ENCODE measurements at places on chromosomes 2 and 18. TPM values are rescaled to one million over a fixed set of nuclear protein-coding genes. Genes with fewer than 3 reads are reported as not detected.

DNA sequence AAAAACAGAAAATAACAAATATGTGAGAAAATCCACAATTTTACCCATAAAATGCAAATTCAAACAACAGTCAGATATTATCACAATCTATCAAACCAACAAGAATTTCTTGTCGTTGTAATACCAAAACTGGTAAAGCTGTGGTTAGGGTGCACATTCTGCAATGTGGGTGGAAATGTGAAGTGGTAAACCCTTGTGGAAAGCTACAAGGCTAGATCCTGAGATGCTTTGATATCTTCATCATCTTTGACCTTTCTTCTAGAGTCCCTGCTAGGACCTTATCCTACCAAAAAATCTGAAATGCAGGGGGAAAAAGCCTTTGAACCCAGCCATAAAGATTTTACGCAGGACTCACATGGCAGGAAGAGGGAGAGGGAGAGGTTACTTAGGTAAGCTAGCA is 17.2 kb upstream of the ATG16L1 start:
- DNase-seq = no peak

The TRIM43 gene
- not detected for total RNA-seq

The PSTPIP2 gene
- total RNA-seq = 0.68 TPM

DNA sequence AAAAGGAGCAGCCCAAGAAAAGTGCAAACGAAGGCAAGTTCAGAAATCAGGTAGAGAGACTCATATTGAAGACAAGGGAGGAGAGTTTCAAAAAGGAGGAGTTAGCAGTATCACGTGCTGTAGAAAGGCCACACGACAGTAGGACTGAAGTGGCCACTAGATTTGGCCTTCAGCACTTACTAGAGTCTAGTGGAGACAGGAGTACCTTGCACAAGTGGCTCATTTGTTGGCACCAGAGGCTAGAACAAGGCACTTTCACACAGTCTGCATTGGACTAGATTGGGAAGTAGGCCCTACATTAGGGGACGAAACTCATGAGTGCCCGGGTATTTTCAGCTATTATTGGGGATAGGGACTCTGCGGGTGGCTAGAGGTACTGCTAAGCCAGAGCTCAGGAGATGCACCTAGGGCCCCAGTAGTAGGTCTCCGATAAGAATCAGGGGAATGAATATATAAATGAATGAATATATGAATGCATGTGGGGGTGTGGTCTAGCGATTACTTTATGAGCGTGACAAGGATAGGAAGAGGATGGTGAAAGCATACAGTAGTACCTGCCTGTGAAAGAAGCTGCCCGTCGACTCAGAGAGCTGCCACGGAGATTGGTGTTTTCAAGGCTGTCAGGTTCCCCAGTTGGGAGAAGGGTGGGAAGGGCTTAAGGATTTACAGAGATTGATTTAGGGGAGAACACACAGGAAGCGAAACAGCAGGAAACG is 1.4 kb upstream of the NCOA1 start:
- DNase-seq = no peak

The PLEK gene
- 0.17 TPM for total RNA-seq

GRCh38 chr2:214465363-214466146 is 54.7 kb downstream of the VWC2L start:
- DNase-seq = no peak

The GAREM2 gene
- 0.68 TPM for total RNA-seq

GRCh38 chr2:112493858-112494648 is 12.1 kb downstream of the TTL start:
- DNase-seq = peak; percentile 38

The DIPK1C gene
- not detected for total RNA-seq

DNA sequence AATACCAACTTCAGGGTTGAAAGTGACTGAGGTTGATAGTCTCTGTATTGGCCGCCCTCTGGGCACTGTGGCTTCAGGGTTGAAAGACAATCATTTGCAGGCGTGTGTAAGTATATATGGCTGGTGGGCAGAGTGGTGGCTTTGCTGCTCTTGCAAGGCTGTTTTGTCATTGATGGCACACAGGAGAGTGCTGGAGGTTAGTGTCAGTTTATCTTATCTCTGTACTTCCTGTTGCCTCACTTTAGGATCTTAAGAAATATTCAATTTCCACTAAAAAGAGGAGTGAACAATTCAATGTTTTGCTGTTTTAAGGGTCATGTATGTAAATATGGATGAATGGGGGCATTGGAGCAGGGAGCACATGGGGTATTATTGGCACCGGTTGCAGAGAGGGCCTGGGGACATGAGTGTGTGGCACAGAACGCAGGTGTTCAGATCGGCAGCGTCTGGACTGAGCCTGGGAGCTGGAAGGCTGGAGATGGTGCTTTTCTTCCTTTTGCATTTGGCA is 51.5 kb downstream of the NCK2 start:
- DNase-seq = no peak

The MCM6 gene
- total RNA-seq = 46.5 TPM

The ZNF892 gene
- 8.7 TPM for total RNA-seq

DNA sequence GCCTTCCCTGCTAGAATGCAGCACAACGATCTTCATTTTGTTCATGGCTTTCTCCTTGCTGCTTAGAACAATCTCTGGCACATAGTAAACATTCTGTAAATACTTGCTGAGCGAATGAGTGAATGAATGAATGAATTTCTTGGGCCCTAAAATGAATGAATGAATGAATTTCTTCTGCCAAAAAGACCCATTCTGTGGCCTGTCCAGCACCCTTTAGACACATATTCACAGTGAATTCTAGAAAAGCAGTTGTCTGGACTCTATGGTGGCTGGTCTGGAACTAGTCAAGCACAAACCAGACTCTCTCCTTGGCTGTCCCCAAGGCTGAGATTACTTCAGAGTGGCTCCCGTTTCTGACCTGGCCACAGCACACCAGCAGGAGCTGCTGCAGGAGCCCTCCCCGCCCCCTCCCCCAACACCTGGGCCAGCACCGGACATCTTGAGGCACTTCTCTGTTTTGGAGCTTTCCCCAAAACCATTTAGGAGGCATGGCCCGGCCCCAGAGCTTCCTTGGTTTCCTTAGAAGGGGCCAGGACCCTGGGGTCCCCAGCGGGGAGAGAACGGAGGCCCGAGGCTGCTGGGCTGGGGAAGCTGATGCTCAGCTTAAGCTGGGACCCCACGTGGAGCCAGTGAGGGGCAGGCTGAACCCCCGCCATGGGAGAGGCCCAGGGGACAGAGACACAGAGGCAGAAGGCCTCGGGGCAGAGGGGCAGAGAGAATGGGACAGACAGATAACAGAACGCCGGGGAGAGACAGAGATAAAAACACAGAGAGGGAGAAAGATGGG is 159.0 kb downstream of the ZFP36L2 start:
- no peak for DNase-seq

- DNase-seq = no peak
These were observed 282.3 kb downstream of the PID1 start for GRCh38 chr2:228988786-228989185.

The UCN gene
- 0.37 TPM for total RNA-seq

GRCh38 chr2:161243905-161244304 is 64.3 kb upstream of the PSMD14 start:
- peak; percentile 10 for DNase-seq

DNA sequence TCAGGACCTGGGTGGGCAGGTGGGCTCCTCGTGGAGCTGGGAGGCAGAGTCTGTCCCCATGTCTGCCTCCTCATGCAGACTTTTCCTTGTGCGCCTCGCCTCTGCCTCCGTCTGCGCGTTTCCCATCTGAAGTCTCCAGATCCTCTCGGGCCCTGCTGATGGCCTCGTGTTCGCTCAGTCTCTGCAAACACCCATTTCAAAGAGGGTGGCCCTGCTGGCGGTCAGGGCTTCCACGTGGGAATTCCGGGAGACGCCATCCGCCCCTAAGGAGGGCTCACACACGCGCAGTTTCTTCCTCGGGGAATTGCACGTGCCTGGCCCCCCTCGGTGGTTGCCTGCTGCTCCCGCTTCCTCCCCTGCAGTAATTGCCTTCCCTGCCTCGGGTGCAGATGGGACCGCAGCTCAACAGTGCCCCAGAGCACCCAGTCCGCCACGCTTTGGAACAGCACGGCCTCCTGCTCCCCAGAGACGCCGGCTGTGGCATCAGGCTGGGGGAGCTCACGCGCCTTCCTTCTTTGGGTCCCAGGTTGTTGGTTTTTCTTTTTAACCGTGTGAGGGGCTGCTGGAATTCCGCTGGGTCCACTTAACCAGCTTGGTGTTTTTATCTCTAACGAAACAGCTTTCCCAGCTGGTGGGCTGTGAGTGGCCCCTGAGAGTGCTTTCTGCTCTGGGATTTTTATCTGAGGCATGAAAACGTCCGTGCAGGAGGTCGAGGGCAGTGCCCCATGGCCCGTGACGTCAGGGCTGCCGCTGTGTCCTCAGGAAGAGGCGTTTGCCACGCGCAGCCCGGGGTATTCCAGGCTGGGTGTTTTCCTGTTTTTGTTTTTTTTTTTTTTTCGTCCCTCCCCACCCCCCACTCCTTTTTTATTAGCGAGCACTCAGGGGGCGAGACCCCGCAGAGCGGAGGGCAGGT is 16.1 kb downstream of the NFATC1 start:
- DNase-seq = peak; percentile 69

The KIF1A gene
- total RNA-seq = 0.05 TPM

GRCh38 chr2:233185963-233186362 is 65.5 kb upstream of the ATG16L1 start:
- DNase-seq = no peak

DNA sequence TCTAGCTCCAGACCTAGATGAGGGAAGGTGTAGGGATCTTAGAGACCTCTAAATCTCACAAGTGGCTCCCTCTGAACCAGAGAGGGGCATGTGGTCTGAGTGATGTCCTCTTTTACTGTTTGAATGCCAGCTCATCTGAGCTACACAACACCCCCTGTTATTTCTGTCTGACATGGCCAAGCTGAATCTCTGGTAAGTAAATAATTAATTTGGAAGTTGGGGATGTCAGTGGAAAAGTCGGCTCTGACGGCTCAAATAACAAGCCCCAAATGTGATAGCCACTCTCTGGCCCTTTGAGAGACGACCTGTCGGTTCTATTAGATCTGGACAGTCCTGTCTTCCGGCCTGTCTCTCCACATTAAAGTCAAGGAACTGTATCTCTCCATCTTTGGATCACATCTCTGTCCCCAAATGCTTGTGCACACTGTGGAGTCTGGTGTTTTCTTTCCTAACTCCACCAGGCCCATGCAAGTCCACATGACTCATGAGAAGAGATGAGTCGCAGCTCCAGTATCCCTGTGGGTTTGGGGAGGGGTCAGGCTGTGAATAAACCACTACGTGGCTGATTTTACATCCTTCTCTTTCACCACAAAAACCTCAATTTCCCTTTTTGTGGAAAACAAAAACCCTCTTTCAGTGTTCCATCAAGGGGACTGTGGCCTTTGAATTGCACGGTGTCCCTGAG is 52.5 kb downstream of the SETBP1 start:
- no peak for DNase-seq

- no peak for DNase-seq
These were observed 175.8 kb upstream of the HNRNPA3 start for GRCh38 chr2:177036747-177037146.

The CAPG gene
- total RNA-seq = 56.3 TPM

The SPATA3 gene
- total RNA-seq = not detected

Data from dermis blood vessel endothelial cell (primary cell).